Osteocyte (in vitro differentiated cells): ENCODE measurements at places on chromosomes 16 and 17. TPM values are rescaled to one million over a fixed set of nuclear protein-coding genes. Genes with fewer than 3 reads are reported as not detected.

DNA sequence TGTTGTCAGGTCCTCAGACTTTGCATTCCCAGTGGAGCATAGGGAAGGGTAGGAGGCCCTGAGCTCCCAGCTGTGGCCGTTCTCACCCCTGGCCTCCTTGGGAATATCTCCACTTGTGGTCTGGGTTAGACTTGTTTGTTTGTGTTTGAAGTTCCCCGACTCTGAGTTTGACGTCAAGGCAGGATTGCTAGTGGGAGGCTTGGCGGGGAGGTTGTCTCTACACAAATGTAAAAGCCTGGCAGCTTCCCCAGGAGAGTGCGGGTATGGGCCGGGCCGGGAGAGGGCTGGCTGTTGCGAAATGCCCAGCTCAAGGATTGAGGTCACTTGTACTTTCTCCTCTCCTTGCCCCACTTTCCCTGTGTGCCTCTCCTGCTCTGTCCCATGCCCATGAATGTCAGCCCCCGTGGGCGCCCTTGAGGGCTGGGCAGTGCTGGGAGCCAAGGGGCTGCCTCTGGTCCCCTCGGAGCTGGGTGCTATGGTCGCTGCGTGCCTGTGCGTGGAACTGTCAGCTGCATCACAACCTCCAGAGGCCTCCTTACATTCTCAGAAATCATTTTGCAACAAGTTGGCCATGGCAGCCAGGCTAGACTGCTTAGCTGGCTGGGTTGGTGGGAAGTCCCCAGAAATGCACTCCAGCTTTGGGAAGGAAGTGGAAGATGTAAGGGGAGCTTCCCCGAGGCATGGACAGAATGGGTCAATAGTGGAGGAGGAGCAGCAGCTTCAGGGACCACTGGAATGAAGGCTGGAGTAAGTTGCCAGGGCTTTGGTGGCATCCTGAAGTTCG is 84.3 kb downstream of the KSR1 start:
- no peak for DNase-seq

NECAB2 gene
- total RNA-seq: 0.21 TPM in 1 of 2 replicates, not detected in the other

CBX8 gene
- 5.4 and 6.3 TPM in 2 replicates for total RNA-seq

DNA sequence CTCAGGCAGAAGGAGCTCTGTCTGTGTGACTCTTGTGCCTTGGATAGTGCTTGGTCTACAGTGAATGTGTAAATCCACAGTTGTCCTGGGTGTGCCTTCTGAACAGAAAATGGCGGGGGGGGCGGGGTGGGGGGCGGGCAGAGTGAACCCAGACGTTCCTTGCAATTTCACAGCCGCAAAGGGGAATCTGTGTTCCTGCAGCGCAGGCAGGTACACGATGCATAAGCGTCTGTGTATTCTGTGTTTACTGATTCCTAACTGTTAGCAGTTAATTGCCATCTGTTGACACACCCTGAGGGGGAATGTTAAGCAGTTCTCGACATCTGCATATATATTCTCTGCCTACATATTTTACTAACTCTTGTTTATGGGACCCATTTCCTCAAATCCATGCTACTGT is 123.5 kb upstream of the ZFHX3 start:
- no peak for DNase-seq

DNA sequence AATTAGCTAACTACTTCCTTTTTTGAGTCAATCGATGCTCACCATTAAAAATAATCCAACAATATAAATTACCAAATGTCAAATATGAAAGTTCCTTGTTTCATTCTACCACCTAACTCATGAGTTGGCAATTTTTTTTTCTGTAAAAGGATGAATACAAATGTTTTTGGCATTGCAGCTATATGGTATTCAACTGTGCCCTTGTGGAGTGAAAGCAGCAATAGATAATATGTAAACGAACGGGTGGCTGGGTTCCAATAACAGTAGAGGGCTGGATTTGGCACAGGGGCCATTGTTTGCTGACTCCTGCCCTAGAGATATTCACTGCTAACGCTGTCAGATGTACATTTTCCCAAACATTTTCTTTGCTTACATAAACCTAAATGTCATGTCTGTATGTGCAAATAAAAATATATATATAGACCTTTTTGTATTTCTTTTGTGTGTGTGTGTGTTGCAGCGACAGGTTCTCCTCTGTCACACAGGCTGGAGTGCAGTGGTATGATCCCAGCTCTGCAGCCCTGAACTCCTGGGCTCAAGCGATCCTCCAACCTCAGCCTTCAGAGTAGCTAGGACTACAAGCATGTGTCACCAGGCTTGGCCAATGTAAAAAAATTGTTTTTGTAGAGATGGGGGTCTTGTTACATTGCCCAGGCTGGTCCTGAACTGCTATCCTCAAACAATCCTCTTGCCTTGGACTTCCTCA is 73.9 kb downstream of the RPGRIP1L start:
- no peak for DNase-seq

CTRB2 gene
- not detected in 2 replicates for total RNA-seq

GLP2R gene
- total RNA-seq: 2.0 and 3.2 TPM in 2 replicates

PER1 gene
- 106 and 173 TPM in 2 replicates for total RNA-seq

DNA sequence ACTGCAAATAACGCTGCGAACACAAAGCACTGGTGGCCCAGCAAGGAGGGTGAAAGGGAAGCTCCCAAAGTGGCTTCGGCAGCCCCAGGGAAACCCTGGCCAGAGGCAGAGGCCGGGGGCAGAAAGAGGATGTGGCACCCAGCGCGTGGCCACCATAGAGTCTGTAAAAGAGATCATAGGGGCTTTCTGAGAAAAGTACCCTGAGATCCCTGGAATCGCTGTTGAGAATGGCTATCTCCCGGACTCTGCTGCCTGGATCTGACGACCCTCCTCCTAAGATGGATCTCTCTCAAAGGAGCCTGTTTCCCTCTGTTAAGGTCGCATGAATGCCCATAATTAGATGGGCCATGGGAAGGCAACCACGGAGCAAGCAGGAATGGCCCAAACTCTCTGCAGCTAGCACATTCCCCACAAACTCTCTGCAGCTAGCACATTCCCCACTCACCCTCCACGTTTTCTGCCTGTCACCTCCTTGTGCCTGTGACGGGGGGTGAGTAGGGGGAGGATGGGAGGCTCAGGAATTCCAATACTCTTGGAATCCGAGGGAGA is 364.4 kb downstream of the XYLT1 start:
- DNase-seq: no peak

DNA sequence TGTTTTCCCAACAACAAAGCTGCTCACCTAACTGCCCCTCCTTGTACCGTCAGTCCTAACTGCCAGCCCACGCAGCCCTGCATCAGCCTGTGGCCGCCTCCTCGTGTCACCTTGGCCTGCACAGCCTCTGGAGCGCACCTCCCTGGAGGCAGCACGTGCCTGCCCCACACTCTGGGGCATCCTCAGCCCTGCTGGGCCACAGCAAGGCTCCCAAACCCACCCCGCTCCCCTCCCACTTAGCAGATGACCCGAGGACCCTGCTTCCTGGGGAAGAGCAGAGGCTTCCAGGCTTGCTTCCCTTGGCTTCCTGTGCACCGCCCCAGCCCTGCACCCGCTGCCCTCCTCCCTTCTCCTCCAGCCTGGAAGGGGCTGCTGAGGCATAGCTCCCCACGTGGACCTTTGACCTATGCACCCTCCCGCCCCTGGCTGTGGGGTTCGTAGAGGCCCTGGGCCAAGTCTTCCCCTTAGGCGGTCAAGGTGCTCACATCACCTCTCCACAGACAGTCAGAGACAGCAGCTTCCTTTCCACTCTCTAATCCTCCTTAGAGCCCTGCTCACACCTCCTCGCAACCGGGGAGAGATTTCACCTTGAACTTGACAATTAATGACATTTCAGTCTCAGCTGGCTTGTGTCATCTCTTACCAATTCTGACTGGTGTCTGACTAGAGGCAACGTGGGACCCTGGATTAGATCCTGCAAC is 115.0 kb downstream of the MGAT5B start:
- DNase-seq: no peak

HAGH gene
- total RNA-seq: 55.0 and 57.0 TPM in 2 replicates

CLEC19A gene
- total RNA-seq: not detected in 2 replicates

HASPIN gene
- 1.9 and 2.6 TPM in 2 replicates for total RNA-seq
